ENCODE measurements at places on chromosomes 2 and 18.

DNA sequence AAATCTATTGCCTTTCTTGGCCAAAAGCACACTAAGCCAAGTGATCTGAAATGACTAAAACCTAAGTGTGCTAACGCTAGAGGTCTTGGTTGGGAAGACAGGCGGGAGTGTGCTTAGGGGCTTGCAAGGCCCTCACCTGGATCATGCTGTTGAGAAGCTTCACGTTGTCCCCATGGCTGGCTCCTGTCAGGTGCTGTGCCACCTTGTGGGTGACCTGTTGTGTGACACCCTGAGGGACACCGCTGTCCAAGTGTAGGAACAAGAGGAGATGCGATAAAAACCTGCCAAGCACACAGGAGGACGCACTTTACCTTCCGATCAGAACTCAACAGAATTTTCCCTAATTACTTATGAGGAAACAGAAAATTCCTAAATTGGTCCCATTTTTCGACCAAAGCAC lies 50.8 kb downstream of the EPG5 start:
- DNase-seq = no peak

GRCh38 chr18:62857263-62857976 lies 142.1 kb downstream of the PHLPP1 start:
- no peak for DNase-seq

GRCh38 chr2:144502369-144502768 lies 17.6 kb downstream of the ZEB2 start:
- no peak for DNase-seq

DNA sequence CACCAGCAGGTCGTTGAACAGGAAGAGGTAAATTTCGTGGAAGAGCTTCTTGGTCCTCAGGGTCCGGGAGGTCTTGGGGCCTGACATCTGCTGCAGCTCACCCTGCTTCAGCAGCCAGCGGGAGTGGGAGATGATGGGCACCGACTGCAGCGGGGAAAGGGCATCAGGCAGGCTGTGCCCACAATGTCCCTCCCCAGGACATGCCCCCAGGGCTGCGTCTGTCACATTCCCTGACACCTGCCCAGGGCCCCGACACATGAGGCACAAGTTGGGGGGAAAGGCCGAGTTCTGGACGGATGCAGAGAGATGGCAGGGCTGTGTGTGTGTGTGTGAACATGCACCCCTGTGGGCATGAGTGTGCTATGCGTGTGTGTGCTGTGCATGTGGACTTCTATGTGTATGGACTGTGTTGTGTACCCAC lies 13.9 kb downstream of the SNORC start:
- DNase-seq = no peak

DNA sequence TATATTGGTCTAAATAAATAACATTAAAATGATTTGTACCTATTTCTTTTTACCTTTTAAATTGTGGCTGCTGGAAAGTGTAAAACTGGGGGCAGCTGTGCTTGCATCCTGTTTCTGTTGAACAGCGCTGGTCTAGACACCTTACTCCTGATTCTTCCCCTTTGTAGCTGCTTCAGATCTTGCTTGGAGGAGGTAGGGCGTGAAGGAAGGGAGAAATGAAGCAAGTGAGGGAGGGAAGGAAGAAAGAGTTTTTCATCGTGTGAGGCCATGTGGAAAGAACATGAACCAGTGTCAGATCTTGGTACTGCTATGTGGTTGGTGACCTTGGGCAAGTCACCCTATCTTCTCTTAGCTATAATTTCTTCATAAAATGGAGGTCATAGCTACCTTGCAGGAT lies 89.0 kb upstream of the SEC11C start:
- DNase-seq = no peak

- DNase-seq = no peak
Observed at GRCh38 chr18:36772241-36772723, 56.5 kb downstream of the TPGS2 start.

DNA sequence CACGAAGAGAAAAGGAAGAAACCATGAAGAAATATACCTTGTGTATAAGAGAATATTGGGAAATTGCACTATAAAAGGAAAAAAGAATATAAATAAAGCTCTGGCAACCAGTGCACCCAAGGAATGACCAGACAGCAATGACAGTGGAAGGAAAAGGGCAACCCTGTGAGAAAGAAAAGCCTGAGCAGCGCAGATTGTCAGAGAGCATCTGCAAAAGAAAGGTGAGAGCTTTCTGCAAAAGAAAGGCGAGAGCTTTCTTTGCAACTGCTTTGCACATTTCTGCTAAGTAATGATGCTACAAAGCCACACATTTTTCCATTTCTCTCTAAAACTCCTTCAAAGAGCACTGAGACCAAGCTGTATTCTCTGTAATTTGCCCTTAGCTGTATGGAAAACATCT lies 83.6 kb downstream of the CTNNA2 start:
- no peak for DNase-seq

DNA sequence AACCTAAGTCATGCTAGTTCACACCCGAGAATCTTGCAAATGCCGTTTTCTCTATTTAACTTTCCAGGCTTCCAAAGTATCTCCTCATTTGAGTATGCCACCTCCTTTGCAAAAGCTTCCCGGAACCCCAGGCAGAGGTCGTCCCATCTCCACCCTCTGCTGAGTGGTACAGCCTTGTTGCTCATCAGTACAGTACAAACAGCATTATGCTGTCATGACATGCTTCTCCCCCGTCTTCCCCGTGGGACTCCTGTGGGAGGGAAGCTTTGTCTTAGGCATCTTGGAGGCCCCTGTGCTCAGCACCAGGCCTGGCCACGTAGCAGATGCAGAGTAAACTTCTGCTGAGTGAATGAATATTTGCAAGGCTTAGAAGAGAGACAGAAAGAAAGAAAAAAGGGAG lies 102.7 kb downstream of the CDCA7 start:
- no peak for DNase-seq

DNA sequence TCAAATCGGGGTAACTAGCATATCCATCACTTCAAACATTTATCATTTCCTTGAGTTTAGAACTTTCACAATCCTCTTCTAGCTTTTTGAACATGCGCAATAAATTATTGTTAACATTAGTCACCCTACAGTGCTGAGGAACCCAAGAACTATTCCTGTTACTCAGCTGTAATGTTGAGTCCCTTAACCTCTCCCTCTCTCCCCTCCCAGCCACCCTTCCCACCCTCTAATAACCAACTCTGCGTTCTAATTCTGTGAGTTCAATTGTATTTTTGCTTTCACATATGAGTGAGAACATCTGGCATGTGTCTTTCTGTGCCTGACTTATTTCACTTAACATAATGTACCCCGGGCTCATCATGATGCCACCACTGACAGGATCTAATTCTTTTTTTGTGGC lies 78.6 kb upstream of the RANBP2 start:
- DNase-seq = no peak

DNA sequence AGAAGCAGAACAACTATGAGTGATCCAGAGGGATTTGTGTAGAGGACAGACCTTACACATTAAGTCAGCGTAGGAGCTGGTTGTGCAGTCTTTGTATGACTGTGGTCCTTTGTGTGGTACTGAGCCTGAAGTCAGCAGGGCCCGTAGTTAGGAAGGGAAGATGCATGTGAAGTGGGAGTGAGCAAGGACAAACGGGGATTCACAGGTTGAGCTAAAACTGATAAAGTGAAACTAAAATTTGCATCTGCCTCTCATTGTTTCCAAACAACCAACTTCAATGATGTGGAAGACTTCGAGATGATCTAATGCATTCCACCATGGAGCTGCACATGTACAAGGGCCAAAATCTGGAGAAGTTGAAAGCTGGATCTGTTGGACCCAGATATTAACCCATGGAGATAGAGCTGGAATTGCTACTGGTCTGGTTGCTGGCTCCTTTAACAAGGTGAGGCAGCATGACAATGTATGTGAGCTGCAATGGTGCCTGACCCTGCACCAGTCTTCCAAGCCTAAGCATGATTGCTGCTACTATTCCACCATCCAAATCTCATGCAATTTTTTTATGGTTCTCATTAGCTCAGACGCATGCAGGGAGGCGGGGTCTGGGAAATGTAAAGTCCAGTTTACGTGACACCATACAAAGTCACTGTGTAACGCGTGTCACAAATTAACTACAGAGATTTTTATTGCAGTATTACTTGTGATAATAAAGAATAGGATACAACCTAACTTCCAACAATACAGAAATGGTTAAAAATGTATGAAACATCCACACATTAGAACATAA lies 12.1 kb upstream of the CYBRD1 start:
- DNase-seq = no peak

DNA sequence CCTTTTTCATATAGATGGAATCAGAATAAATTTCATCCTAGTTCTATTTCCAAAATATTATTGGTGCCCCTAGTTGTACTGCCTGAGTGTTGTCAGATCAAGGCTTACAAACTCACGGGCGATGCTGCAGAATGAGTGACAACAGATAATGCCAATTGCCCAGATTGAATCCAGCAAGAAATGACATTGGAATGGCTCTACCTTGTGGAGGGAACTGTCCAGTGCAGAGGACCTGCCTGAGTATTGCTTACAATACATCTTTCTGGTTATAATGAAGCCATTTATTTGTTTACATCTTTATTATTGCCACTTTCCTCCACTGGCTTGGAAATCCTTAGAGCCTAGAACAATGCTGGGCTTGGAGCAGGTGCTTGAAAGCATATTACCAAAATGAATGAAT lies 7.8 kb upstream of the IL1R2 start:
- no peak for DNase-seq

- DNase-seq = no peak
Observed at GRCh38 chr2:9867881-9868280, 24.6 kb downstream of the TAF1B start.

DNA sequence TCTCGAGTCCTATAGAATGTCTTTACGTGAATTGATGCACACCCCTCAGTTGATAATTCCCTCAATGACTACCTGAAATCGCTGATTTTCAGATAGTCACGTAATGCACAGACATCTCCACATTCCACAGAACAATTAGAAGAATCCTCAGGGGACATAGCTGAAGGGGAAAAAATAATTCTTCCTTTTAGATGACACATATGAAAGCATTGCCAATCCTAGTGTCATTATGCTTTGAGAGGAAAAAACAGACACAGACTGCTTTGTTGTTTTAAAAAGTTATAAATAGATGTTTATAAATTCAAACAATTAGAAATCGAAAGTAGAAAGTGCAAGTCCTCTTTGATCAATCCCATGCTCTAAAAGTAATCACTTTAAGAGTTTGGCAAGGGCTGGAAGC lies 100.6 kb upstream of the FN1 start:
- no peak for DNase-seq

- no peak for DNase-seq
Observed at GRCh38 chr18:75246721-75247610, 36.4 kb downstream of the TSHZ1 start.

- no peak for DNase-seq
Observed at GRCh38 chr2:12168354-12168753, 421.9 kb downstream of the LPIN1 start.

DNA sequence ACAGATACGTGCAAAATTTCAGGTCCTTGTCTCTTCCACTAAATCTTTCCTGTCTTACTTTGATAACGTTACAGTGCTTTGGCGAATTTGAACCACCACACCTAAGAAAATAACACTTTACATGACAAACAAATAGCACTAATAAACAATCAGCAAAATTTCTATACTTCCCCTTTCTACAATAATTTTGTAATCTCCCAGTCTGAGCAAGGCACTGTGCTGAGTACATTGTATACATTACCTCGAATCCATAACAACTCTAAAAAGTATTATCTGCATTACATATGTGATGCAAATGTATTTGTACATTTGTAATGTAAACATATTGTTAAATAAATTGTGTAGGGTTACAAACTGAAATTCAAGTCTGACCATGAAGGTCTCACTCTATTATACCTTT lies 49.9 kb downstream of the RTN4 start:
- DNase-seq = no peak

GRCh38 chr2:237227592-237228280 lies 142.0 kb downstream of the COPS8 start:
- DNase-seq = no peak

DNA sequence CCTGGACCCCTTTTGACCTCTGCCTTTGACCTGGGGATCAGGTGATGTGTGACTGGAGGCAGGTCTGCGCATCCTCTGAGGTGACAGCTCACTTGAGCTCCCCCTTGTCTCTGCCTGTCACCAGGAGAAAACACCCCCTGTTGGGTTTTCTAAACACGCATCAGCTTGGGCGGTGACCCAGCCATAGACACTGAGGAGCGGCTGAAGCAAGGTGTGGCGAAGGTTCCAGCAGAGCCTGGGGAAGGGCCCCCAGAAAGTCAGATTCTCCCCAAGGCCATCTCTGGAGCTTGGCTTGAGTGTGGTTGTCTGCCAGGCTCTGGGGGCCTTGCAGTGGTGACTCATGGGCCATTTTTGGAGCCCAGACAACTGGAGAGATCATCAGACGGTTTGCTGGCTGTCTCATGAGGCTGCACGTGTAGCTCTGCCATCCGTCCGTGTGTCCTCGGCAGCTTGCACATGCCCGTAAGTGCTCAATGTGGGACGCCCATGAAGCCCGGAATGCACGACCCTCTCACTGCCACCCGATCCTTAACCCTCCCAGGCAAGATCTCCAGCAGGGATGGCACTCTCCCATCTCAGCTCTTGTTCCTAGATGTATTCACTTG lies 29.4 kb downstream of the SIX3 start:
- no peak for DNase-seq

- DNase-seq = no peak
Observed at GRCh38 chr2:161136696-161137324, 23.4 kb upstream of the TANK start.

DNA sequence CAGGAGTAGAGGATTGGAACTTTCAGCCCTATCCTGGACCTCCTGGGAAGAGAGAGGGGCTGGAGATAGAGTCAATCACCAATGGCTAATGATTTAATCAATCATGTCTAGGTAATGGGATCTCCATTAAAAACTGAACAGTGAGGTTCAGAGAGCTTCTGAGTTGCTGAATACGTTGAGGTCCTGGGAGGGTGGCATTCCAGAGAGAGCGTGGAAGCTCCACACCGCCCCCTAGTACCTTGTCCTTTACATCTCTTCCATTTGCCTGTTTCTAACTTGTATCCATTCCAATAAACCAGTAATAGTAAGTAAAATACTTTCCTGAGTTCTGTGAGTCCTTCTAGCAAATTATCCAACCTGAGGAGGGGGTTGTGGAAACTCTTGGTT lies 101.7 kb downstream of the B3GNT2 start:
- DNase-seq = no peak

- no peak for DNase-seq
Observed at GRCh38 chr2:11904029-11904428, 157.6 kb downstream of the LPIN1 start.

DNA sequence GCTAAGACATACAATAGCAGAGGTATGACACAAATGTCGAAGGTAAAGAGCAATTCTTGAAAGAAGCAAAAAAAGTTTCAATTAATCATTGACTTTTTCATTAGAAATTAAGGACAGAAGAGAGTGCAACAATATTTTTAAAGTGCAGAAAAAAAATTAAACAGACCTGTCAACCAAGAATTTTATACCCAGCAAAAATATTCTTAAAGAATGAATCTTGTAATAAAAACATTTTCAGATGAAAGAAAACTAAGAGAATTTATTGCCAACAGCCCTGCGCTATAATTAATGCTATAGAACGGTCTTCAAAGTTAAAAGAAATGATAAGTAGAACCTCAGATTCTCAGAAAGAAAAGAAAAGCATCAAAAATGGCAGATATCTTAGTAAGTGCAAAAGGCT lies 79.0 kb downstream of the OLA1 start:
- DNase-seq = no peak
